Fibroblast of mammary gland (primary cell): ENCODE measurements at places on chromosomes 1 and 21.
A peak's percentile ranks its signal among the peaks of the same experiment; 100 is the strongest.

GRCh38 chr1:84225646-84226045 lies 75.9 kb upstream of the SAMD13 start:
- no peak for DNase-seq

- DNase-seq, result peak; percentile 66
These were observed 126.2 kb downstream of the FGGY start for GRCh38 chr1:59422921-59423575.

GRCh38 chr1:43854473-43854872 lies 79.1 kb upstream of the ARTN start:
- DNase-seq, result no peak

- no peak for DNase-seq
These were observed 24.0 kb downstream of the TCEANC2 start for GRCh38 chr1:54077359-54077758.

GRCh38 chr1:119929643-119930315 lies 33.5 kb upstream of the ADAM30 start:
- DNase-seq, result no peak

- peak; percentile 39 for DNase-seq
These were observed 12.8 kb downstream of the KCNJ15 start for GRCh38 chr21:38269576-38269936.

- no peak for DNase-seq
These were observed 75.2 kb upstream of the GALNT2 start for GRCh38 chr1:229991724-229992333.

DNA sequence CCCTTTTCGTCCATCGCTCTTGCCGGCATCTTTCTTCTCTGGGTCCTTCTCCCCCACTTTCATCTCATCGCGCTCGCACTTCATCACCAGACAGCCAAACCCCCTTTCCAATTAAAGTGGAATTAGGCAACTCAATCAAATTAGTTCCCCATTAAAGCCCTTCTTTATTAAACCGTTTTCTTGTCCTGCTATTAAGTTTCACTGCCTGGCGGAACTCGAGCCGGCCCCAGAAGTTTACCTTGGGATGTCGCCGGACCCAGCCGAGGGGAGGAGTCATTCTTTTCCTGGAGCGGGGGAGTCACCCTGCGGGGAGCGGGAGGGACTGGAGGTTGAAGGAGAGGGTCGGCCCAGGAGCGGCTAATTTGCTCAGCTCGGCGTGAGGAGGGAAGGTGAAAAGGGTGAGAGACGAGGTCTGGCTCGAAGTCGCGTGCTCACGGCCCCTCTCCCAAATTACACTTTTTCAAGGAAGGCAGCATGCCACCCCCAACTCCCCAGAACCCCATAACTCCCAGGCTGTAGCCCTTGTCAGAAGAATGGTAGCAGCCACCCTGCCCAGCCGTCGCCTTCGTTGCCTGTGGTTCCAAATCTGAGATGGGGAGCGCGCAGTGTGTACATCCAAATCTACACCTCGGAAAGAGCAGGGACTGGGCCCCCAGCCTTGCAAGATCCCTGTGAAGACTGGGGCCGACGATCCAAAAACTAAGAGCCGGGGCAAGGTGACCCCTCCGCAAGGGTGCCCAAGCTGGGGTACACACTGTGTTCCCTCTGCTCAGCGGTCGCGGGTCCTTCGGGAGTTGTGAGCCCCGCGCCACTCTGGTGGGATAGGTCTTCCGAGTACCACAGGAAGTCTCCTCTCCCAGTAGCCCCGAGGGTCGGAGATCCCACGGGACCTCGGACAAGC lies 6.4 kb downstream of the DMRTA2 start:
- DNase-seq, result no peak

DNA sequence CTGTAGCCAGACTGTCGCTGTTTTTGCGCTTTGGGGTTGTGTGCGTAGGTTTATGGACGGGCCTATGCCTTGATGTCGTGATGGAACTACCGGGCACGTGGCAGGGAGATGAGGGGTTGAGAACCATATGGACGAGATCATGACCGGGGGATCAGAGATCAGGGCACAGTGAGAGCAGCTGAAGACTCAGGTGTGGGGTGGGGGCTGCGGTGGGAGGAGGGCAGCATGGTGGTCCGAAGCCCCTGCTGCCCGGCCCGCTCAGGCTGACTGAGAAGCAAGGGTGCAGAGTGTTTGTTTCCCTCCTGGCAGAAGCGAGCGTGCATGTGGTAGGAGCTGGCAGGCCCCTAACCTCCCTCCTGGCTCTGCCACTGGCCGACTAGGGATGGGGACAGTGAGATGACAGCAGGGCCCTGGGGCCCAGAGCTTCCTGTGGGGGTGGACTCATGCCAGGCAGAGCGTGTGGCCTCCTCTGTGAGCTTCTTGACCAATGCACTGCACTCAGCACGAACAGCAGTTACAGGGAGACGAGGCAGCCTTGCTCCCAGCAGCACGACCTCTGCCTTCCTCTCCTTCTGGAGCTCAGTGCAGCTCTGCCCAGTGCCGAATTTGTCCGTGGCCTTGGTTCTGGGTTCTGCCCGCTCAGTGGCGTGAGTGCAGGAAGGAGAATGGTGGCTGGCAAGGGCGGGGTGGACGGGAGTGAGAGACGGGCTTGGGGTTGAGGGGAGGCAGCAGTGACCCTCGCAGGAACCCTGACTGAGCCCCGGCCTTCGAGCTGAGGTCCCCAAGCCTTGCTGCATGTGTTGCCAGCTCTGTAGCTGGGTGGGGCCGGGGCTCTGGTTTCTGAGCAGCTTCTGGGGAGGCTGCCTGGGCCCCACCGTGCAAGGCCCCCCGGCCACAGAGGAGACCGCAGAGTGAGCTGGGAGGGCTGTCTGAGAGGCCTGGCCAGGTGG lies 22.2 kb upstream of the LRRC3 start:
- DNase-seq, result no peak

DNA sequence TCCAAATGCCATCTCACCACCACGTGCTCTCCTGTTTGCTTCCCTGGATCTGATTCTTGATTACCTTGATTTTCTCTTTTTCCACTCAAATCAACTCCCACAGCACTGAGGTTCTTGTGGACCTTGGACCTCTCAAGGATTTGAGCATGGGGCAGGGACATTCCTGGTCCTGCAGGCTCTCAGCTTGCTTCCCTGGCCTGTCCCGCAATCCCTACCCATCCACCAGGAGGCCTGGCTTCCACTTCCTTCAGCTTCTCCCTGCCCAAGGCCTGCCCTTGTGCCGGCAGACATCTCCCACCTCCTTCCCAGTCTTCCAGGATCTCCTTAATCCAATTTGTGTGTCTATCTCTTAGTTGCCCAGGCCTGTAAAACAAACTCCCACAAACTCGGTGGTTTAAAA lies 21.6 kb downstream of the PLA2G2A start:
- no peak for DNase-seq

DNA sequence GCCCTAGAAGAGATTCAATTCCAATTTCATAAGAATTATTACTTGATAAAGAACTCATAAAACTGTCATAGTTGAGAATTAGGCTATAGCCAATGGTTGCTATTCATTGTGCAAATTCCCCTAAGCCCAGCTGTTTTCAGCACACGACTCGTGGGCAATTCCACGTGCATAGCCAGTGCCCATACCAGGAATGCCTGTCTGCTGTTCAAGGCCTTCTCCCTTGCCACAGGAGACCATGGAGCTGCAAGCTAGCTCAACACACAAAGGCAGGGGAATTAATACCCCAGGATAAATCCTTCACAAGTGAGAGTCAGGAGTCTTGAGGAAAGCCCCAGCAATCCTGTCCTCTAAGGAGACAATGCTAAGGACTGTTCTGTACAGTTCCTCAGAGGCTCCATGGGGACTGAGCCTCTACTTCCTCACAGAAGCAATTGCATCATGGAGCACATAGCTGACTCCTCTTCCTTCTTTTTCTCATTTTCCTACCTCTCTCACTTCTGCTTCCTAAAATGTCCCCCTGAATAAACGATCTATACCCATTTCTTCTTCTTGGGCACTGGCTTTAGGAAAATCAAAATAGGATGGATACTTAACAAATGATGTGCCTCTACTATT lies 19.1 kb upstream of the CHRM3 start:
- DNase-seq, result no peak

- DNase-seq, result no peak
These were observed 78.9 kb downstream of the UBE2U start for GRCh38 chr1:64282351-64282750.

DNA sequence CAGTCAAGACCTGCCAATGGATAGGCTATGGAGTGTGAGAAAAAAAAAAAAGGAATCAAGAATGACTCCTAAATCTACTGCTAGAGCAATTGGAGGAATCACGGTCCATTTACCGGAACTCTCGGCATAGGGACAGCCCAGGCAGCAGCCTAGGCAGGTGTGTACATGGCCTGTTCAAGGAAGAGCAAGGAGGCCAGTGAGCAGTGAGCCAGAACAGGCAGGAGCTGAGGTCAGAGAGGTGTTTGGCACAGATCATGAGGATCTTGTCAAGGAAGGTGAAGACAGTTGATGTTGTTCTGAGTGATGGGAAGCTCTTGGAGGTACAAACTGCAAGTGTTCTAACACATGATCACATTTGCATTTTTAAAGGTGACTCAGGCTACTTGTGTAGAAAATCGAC lies 40.6 kb upstream of the HHAT start:
- DNase-seq, result no peak

DNA sequence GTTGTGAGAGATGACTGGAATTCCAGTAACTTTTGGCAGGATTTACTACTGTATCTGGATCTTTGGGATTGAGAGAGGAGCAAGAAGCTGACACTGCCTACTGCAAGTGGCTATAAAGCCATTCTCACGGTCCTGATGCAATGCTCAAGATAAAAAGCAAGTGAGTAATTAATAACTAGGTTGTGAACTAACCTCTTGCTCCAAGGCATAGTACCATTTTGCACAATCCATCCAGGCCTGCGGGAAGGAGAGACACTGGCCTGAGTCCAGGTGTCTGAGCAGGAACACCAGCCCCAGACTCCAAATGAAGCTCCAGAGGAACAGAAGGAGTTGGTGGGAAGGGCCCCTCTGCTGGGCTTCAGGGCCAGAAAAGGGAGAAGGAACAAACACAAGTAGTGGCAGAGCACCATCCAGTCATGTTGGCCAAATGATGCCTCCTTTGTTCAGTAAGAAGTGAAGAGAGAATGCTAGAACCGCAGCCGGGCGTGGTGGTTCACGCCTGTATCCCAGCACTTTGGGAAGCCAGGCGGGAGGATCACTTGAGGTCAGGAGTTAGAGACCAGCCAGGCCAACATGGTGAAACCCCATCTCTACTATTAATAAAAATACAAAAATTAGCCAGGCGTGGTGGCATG lies 9.9 kb upstream of the SLC45A3 start:
- no peak for DNase-seq

DNA sequence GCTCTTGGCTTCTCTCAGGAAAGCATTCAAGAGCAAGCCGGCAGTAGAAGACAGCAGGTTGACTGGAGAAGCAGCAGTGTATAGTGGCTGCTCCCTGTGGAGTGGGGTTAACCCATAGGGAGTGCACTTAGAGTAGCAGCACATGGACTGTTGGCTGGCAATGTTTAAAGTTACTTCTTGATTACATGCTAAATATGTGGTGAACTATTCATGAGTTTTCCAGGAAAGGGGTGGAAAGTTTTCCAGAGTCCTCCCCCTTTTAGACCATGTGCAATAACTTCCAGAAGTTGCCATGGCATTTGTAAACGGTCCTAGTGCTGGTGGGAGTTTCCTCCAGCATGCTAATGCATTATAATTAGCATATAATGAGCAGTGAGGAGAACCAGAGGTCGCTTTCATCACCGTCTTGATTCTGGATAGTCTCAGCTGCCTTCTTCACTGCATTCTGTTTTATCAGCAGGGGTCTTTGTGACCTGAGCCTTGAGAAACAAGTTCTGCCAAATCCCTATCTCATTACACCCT lies 131.8 kb downstream of the CCDC185 start:
- DNase-seq, result no peak

GRCh38 chr1:59680044-59680443 lies 134.7 kb upstream of the HOOK1 start:
- no peak for DNase-seq

DNA sequence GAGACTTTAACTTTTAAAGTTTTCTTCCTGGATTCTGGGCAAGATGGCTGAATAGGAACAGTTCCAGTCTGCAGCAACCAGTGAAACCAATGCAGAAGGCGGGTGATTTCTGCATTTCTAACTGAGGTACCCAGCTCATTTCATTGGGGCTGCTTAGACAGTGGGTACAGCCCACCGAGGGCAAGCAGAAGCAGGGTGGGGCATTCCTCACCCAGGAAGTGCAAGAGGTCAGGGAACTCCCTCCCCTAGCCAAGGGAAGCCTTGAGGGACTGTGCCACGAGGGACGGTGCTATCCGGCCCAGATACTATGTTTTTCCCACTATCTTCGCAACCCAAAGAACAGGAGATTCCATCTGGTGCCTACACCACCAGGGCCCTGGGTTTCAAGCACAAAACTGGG lies 121.0 kb downstream of the VAV3 start:
- DNase-seq, result no peak

GRCh38 chr21:44766014-44766817 lies 35.4 kb downstream of the UBE2G2 start:
- no peak for DNase-seq

DNA sequence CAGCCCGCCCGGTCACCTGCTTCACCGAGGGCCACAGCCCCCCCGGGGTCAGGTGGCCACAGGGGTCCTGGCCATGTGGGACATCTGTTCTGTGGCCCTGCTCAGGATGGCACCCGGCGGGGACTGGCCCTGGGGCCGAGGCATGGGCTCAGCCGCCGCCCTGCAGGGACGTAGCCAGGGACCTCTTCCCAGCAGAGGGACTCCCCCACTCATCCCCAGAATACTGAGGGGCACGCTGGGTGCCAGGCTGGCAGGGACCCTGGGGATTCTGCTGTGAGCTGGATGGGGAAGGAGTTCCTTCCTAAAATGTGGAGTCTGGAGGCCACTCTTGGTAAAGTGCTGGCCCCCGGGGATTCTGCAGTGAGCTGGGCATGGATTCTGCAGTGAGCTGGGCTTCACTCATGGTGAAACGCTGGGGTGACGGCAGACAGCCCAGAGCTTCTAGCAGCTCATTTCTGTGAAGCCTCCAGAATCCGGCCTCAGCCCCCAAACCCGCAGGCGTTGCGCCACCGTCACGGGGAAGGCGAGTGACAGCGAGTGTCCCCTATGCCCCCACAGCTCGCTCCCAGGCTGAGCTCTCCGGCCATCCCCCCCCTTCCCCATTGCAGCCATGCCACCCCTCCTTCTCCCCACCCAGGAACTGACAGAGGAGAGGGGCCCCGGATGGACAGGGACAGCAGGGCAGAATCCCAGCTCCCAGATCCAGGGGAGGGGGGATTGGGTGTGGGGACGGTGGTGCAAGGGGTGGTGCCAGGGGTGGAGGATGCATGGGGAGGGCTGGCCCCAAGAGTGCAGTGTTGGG lies 1.4 kb downstream of the ITGB2 start:
- DNase-seq, result no peak
